ENCODE measurements at places on chromosomes 1 and 21.
A peak's percentile ranks its signal among the peaks of the same experiment; 100 is the strongest.

DNA sequence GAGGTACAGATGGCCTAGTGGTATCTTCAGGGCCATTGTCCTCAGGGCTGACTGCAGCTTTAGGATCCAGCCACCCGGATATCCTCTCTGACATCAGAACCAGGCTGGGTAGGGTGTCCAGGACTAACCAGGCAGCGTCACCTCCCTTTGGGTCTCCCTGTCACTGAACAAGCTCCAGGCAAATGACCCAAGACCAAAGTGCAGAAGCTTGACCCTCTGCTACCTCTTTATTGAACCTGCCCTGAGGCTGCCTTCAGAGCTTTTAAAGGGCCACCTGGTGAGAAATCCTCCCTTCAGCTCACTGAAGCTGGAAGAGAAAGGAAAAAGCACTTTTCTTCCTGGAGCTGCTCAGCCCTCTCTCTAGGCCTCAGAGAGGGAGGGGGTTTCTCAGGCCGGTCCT lies 79.1 kb upstream of the VAMP3 start:
- DNase-seq: no peak

DNA sequence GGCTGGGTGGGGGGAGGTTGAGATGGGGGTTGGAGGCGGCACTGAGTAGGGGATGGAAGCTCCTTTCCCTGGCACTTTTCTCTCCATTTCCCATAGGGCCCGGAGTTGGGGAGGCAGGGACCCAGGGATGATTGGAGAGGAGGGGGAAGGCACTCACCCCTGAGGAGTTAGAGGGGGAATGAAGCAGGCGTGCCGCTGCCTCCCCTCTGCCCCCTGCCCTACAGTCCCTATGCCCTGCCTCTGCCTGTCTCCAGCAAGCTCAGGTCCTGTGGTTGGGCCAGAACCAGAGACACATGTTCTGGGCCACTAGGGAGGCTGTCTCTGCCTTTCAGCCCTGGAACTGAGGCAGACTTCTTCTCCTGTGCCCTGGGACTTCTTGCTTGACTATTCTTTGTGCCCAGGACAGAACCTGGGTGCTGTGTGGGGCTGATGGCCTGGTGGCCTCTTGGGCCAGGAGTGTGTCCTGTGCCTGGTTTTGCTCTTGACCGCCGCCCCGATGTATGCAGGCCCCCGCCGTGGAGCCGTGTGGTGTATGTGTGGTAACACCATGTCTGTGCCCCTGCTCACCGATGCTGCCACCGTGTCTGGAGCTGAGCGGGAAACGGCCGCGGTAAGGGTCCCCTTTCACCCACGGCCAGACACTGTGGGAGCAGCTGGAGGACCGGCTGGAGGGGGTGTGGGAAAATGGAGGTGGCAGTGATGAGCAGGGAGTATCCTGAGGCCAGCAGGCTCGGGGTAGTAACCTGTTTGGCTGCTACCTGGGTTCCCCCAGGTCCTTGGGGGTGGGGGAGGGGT lies 1.4 kb downstream of the LYPLA2 start:
- no peak for DNase-seq

GRCh38 chr21:37757606-37758376 lies 158.5 kb downstream of the KCNJ6 start:
- DNase-seq: no peak

DNA sequence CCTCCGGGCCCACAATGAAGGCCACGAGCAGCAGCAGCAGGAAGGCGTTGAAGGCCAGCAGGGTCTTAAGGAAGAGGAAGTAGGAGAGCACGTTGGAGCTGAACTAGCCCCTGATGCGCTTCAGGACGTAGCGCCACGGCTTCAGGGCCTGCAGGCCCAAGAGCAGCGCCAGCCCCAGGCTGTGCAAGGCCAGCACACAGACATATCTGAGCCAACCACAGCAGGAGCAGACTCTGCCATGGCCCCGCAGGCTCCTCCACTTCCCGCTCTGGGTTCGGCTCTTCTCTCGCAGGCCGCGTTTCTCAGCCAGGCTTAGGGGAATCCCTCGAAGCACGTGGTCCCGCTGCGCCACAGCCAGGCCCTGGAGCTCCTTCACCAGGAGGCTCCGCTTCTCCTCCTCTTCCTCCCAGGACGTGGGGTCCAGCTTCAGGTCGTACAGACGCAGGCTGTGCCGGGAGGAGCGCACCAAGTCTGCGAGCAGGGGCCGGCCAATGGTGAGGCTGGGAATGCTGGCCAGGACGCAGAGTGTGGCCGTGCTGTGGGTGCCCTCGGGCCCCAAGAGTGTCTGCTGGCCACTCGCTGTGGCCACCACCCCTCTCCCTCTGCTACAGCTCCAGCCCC lies 41.7 kb downstream of the ZNF691 start:
- no peak for DNase-seq

- no peak for DNase-seq
Measured at GRCh38 chr1:80359666-80360065, 1353.1 kb upstream of the ADGRL4 start.

- peak; percentile 82 for DNase-seq
Measured at GRCh38 chr1:145961425-145962156, 2.8 kb downstream of the ANKRD34A start.

GRCh38 chr1:83845437-83846071 lies 153.4 kb downstream of the TTLL7 start:
- DNase-seq: no peak

DNA sequence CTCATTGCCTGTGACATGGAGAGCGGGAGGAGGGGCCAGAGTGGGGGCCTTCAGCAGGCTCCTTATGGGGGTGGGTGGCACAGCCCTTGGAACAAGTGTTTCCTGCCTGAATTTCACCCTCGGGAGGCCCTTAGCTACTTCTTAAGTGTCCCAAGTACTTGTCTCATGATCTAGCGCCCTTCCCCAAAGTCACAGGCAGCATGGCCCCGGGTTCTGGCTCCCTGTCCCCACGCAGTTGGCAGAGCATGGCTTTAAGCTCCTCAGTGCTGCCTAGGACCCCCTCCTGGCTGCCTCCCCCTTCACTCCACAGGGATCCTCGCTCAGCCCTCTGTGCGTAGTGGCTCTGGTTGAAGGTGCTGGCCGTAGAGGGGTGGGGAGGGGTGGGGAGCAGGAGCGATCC lies 197.2 kb downstream of the CAMTA1 start:
- no peak for DNase-seq

- peak; percentile 89 for DNase-seq
Measured at GRCh38 chr1:27556781-27557595, 47.0 kb downstream of the AHDC1 start.

GRCh38 chr1:25922971-25923552 lies 16.8 kb upstream of the STMN1 start:
- peak; percentile 74 for DNase-seq

GRCh38 chr1:17162941-17163340 lies 42.0 kb upstream of the PADI1 start:
- DNase-seq: no peak

DNA sequence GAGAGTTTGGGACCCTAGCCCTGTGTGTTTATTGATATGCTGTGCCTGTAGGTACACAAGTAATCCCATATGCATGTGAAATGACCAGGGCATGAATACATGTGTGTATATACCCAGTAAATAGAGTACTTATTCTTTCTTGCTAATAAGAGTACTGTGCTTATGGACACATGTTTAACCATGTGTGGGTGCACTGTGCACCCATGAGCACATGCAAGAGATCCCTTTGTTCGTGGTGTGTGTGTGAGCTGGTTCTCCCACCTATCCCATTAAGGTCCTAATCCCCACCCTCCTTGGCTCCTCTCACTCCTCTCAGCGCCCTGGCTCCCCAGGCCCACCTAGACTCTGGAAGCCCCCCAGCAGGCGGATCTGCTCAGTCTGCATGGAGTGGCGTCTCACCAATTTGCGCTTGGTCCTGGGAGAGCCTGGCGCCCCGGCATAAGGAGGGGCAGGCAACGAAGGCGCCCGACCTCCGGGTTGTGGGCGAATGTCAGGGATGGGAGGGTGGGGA lies 2.2 kb upstream of the LIX1L start:
- no peak for DNase-seq

GRCh38 chr21:36535618-36536241 lies 55.8 kb upstream of the CLDN14 start:
- DNase-seq: no peak

DNA sequence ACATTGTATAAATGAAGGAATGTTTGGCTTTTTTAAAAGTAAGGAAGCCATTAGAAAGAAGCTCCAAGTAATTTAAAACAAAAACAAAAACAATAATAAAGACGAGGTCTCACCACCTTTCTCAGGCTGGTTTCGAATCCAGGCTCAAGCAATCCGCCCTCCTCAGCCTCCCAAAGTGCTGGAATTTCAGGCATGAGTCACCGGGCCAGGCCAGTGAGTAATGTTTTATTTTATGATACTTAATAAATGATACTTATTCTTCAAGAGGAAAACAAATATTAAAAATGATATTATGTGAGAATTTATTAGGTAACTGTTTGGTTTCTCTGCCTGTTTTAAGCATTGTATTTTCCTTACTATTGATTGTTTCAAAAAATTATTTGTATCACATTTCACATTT lies 201.4 kb upstream of the BRINP3 start:
- DNase-seq: no peak

GRCh38 chr21:38325216-38325615 lies 68.4 kb downstream of the KCNJ15 start:
- DNase-seq: no peak

GRCh38 chr1:226675715-226676357 lies 63.2 kb downstream of the ITPKB start:
- DNase-seq: no peak

DNA sequence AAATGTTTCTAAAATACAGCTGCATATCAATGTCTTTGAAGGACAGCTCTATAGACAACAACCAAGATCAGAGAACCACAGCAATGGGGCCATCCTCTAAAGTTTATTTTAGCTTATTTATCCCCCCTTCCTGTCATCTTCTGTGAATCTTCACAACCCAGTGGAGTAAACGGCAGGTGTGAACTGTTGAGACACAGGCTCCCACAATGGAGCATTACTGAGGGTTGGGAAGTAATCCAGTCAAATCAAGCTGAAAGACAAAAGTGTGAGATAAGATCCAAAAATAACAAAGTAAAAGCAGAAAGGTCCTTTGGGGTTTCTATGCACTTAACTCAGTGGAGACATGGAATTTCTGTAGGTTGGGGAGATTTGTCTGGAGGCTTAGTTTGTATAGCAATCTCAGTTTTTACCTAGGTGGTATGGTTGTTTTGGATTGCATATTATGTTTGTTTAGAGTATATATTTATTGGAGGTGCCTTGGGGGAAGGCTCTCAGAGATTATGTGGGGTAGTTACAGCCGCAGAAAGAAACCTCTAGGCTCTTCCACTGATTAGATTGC lies 286.9 kb upstream of the ADGRL2 start:
- DNase-seq: no peak

DNA sequence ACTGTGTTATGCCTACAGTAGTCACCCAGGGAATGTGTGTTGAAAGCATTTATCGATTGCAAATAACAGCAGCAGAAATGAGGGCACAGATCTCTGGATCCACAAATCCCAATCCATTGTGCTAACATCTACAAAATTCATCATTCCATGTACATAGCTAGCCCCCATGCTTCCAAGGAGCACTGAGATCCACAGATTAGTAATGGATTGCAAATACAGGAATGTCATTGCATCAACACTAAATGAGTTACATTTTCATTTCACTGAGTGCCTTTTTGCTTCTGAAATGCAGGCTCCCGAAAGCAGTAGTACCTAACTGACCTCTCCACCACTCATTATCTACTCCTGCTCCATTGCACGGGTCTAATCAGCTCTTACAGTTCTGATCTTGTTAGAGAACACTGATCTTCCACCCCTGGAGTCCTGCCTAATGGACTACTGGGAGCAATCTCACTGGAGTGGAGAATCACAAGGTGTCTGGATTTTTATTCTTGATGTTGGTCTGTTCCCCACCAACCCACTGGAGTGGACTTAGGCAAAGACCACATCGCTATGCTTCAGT lies 30.5 kb downstream of the ASTN1 start:
- no peak for DNase-seq

GRCh38 chr21:35203093-35203977 lies 154.2 kb upstream of the RUNX1 start:
- no peak for DNase-seq

DNA sequence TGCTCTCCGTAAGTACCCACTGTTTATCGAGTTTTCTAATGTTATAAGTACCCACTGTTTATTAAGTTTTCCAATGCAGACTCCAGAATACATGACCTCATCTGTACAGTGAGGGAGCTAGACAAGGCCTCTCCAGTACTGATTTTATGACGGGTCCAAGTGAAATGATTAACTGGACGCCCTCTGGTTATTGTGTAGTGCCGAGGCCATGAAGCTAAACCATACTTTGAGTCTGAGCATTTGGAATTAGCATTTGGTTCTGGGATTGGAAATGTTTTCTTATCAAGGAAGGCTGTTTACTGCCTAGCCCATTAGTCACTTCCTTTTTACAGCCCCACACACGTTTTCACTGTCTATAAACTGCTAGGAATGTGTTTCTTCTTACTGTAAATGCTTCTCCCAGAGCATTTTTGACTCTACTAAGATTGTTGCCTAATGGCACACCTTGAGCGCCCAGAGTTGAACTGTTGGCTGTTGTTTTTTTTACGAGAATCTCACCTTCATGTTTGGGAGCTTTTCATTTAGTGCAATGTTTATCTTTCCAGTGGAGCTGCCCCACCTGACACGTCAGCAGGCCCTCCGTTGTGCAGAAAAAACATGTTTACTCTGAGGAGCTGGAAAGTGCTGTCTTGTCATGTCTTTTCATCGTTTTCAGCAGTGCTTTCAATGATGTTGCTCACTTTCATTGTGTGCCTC lies 26.9 kb downstream of the SPATA46 start:
- DNase-seq: no peak

DNA sequence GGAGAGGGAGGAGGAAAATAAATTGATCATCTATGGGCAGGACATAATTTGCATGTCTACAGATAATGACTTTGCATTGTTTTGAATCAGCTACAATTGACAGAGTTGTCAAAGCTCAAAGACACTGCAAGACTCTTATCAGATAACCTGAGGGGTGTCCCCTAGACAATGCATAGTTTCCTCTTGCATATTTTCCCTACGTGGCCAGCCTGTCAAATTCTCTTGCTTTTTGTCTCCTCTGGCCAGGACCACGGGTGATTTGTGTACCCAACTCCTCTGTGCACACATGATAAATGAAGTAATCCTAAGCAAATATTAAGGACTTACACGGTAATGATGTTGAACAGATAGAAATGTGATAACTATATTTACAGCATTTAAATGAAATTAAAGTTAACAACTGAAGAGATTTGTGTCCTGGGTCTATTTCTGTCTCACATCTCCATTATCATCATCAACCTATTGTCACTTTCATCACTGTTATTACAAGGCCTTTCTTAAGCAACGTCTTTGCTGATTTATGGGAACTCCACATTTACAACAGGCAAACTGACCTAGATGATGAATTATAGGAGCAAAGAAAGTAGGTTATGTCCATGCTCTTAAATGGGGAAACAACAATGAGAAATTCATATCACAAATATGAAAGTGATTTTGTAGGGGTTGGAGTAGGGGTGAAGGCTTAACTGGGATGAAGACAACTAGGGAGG lies 18.8 kb downstream of the BATF3 start:
- DNase-seq: no peak

- DNase-seq: no peak
Measured at GRCh38 chr21:39818557-39818956, 48.7 kb upstream of the PCP4 start.
